ENCODE measurements at places on chromosomes 3 and 15. TPM values are rescaled to one million over a fixed set of nuclear protein-coding genes. Genes with fewer than 3 reads are reported as not detected.
A peak's percentile ranks its signal among the peaks of the same experiment; 100 is the strongest.

Gene ANKUB1
- not detected for total RNA-seq

Gene NDUFB5
- 91.6 TPM for total RNA-seq

Gene DAPK2
- 2.0 TPM for total RNA-seq

DNA sequence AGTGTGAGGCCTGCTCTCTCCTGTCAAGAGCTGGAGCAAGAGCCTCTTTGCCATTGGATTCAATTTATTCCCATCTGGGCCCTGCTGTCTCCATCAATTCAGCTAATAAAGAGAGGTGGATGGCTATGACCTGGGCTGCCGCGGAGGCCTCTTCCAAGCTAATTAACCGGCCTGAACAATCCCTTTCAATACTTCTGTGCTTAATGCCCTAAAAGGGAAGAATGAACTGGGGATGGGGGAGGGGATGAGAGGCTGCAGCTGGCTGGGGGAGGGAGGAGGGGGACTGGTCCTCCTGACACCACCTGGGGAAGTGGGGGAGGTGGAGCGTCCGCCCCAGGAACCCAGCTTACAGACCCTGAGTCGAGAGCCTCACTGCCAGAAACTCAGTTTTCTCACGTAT is 33.4 kb upstream of the PRR23E start:
- H3K4me1 ChIP-seq, result no peaks in the 10 kb centered on the region
- DNase-seq, result no peak
- no peaks in the 10 kb centered on the region for H3K27me3 ChIP-seq
- H3K4me3 ChIP-seq, result no peak overlapping the region

DNA sequence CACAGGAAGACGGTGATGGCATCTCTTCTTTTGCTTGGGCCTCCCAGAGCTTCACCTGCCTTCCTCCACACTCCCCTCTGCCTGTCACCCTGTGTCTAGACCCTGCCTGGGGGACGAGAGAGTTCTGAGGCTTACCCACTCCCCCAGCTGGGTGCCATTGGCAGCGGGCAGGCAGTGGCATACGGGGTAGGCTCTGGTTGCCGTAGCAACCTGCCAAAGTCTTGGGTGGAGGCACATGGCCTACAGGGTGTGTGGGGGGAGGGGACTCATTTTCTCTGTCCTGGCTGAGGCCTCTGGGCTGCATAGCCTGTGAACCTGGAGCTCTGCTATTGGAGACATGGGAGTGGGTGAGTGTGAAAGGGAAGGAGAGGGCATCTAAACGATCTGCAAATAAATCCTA is 4.4 kb downstream of the INSYN1 start:
- DNase-seq, result no peak
- no peaks in the 10 kb centered on the region for H3K4me1 ChIP-seq
- H3K36me3 ChIP-seq, result no peaks in the 10 kb centered on the region
- H3K27me3 ChIP-seq, result peaks cover 25% of the 10 kb centered on the region
- H3K27ac ChIP-seq, result no peak overlapping the region

DNA sequence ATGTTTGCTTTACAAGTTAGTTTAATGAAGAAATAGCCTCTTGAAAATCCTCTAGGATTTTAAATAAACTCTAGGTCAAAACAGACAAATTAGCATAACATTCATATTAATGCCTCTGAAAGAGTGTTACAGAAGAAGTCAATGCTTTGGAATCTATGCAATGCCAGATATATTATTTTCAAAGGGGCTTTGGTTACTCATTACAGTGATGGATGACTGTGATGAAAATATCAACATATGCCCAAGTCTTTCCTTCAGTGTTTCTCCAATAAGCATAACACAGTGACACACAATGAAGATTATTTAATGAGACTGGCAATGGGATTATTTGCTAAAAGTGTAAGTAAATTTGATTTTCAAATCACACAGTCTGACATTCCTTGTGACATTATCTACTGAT is 1247.2 kb downstream of the ROBO2 start:
- H3K27me3 ChIP-seq, result no peaks in the 10 kb centered on the region
- DNase-seq, result no peak
- H3K27ac ChIP-seq, result no peak overlapping the region

GRCh38 chr15:80967451-80967850 is 22.2 kb downstream of the MESD start:
- no peak overlapping the region for H3K27ac ChIP-seq
- no peak overlapping the region for H3K4me3 ChIP-seq

DNA sequence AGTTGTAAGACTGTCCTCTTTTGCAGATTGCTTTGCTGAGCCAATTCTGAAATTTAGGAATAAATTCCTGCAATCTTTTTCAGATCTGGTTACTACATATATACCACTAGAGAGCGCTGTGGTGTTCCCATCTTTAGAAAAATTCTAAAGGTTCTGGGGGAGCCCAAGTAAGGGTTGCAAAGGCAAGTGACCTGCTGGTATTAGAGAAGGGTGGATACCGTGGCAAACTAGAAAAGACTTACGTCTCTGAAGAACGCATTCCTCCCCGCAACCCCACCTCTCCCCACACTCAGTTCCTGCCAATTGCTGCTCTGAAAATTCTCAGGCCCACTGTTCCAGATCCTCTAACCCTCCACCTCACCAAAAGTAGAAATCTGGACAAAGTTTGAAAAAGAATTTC is 48.5 kb downstream of the EFHB start:
- no peak overlapping the region for H3K4me3 ChIP-seq
- peaks cover 7% of the 10 kb centered on the region for H3K27me3 ChIP-seq
- no peaks in the 10 kb centered on the region for H3K4me1 ChIP-seq

DNA sequence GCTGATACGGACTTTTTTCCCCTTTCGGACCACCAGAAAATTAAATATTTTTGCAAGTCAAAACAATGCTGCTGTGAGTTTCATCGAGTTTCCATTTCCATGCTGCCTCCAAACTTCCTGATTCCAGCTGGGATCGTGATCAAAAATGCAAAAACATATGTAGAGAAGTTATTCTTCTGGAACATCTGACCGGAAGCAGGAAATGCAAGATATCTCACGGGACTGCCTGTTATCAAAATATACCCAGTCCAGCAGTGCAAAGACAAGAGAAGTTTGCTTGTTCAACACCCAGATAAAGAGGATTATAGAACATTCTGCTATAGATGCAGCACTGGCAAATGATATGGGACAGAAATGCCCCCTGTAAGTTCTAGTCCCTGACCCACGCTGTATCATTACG is 726.7 kb upstream of the NR2F2 start:
- H3K27me3 ChIP-seq, result no peaks in the 10 kb centered on the region
- no peaks in the 10 kb centered on the region for H3K36me3 ChIP-seq
- no peak for DNase-seq
- no peaks in the 10 kb centered on the region for H3K4me1 ChIP-seq
- H3K27ac ChIP-seq, result no peak overlapping the region

- H3K27me3 ChIP-seq, result peaks cover 11% of the 10 kb centered on the region
- no peaks in the 10 kb centered on the region for H3K36me3 ChIP-seq
These were observed 27.9 kb downstream of the MGLL start for GRCh38 chr3:127794402-127794801.

- peaks cover 81% of the 10 kb centered on the region for H3K36me3 ChIP-seq
- peak overlapping the region; percentile 91 for H3K27ac ChIP-seq
- DNase-seq, result no peak
- peaks cover 60% of the 10 kb centered on the region for H3K4me1 ChIP-seq
These were observed 14.1 kb downstream of the FYCO1 start for GRCh38 chr3:45981346-45982074.
